ENCODE measurements at places on chromosomes 2 and 18.

- no peak for DNase-seq
Observed at GRCh38 chr18:49250816-49251388, 209.5 kb downstream of the DYM start.

GRCh38 chr2:206084870-206085741 lies 868 bp downstream of the INO80D start:
- peak; percentile 18 for DNase-seq

- DNase-seq, result no peak
Observed at GRCh38 chr2:172246649-172247048, 143.9 kb upstream of the DLX2 start.

DNA sequence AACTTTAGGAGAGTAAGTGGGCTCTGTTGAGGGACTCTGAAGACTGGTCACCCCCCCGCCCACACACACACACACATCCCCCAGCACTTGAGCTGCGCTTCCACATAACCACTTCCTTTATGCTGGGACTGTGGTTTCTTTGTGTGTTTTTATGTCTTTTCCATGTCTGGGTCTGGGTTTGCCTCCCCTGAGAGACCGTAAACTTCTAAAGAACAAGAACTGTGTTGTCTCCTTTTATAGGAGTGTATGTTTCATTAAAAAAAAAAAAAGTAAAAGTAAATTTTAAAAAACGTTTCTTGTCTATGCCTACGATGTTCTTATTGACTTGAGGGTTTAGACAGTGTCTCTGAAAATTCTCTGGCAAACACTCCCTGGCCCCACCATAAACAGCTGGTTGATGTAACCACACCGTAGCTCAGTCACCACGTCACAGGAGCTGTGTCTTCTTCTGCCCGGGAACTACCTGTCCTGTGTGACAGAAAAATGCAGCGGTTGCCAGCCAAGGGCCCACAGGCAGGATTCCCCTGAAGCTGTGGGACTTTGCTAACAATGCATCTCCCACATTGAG lies 68.0 kb downstream of the KLHL29 start:
- DNase-seq, result no peak

- DNase-seq, result no peak
Observed at GRCh38 chr2:55999790-56000189, 76.2 kb upstream of the EFEMP1 start.

- DNase-seq, result no peak
Observed at GRCh38 chr18:3067722-3068121, 54.8 kb upstream of the LPIN2 start.

- no peak for DNase-seq
Observed at GRCh38 chr2:43124687-43125057, 101.7 kb downstream of the ZFP36L2 start.

DNA sequence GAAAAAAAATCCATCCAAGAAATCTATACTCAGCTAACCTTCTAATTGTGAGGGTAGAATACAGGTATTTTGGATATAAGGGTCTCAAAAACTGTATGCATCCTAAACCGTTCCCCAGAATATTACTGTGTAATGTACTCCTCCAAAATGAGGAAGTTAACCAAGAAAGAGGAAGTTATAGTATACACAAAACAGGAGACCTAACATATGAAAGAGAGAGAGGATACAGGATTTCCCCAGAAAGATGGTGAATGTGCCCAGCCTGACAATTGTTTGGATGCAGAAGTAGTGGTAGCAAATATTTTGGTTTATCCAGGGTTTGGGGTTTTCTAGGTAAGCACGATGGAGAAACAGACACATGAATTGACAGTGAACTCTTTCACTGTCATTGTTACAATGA lies 50.6 kb downstream of the GALNT3 start:
- DNase-seq, result no peak

- no peak for DNase-seq
Observed at GRCh38 chr2:54053830-54054229, 61.6 kb upstream of the ACYP2 start.

GRCh38 chr18:9740071-9740470 lies 32.0 kb downstream of the RAB31 start:
- no peak for DNase-seq

- DNase-seq, result no peak
Observed at GRCh38 chr18:48109961-48110493, 179.6 kb upstream of the SMAD2 start.

DNA sequence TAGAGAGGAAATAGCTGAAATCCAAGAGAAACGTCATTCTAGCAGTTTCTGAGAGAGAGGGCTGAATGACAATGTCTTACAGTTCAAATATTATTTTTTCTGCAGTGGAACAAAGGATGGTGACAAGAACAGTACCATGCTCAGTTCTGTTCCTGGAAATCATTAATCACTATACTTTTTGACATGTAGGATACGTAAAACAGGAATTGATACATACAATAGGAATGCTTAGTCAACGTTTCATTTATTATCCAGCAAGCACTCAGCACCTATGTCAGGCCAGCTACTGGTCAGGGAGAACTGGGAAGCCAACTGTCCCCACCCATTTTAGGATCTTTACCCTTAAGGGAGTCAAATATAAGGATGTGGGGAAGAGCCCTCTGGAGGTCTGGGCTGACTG lies 114.7 kb downstream of the DHRS9 start:
- no peak for DNase-seq

GRCh38 chr2:204628926-204629712 lies 83.8 kb downstream of the PARD3B start:
- no peak for DNase-seq

DNA sequence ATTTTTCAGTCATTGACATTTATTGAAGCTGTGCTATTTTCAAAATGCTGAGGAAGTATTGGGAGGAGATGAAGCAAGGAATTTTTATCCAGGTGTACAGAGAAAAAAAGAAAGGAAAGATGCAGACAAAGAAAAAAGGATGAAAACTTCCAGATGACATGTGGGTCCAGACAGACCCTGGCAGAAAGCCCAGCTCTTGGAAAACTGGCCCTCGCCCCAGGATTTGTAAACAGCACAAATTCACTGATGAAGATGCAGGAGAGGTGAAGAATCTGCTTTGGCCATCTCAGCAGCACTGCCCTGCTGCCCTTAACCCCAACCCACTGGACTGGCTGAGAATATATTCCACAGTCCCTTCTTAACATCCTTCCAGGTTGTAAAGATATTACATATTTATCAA lies 12.5 kb downstream of the TACR1 start:
- DNase-seq, result no peak

DNA sequence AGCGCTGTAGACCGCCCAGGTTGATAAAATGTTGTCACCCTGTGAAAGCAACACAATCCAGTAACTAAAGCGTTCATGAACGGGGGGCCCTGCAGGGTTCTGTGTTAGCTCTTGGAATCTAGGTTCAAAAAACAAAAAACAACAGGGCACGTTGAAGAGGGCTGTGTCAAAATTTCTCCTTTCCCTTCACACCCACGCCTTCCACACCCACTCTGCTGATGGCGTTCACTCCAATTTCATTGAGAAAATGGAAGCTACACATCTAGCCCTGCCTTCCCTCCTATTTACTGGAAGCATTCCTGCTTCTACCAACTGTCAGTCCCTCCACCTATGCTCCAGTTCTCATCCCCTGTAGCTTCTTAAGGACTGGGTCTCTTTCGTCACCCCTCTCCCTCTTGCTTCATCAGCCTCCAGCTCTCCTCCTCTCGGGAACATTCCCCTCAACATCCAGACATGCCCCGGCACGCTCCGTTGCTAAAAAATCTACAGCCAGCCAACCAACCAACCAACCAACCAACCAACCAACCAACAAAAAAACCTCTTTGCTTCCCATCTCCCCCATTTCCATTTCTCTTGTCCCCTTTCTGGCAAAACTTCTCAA lies 98.4 kb upstream of the SP3 start:
- DNase-seq, result no peak

DNA sequence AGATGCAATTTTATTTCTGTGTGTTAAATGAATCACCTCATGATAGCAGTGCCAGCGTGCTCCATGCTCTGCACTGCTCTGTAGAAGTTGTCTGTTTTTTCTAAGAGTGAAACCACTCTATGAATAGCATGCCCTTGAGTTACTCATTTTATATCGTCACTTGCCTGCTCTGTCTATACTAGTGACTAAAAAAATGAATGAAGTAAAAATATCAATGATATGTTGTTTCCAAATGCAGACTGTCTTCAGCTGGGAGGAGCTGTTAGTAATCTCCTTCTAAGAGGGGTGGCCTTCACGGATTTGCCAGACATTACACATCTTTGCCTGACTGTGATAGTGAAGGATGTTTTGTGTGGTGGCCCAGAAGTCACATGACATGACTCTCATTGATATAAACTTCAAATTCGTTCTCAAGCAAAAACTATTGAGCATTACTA lies 852.1 kb downstream of the CNTNAP5 start:
- DNase-seq, result no peak
